ENCODE measurements at places on chromosomes 4 and X. TPM values are rescaled to one million over a fixed set of nuclear protein-coding genes. Genes with fewer than 3 reads are reported as not detected.

MFSD8 gene
- 38.2 TPM for total RNA-seq

TMPRSS11B gene
- total RNA-seq: not detected

SLIT2 gene
- not detected for total RNA-seq

QRFPR gene
- not detected for total RNA-seq

CD38 gene
- total RNA-seq: 6.0 TPM

RHOXF2 gene
- total RNA-seq: not detected

DNA sequence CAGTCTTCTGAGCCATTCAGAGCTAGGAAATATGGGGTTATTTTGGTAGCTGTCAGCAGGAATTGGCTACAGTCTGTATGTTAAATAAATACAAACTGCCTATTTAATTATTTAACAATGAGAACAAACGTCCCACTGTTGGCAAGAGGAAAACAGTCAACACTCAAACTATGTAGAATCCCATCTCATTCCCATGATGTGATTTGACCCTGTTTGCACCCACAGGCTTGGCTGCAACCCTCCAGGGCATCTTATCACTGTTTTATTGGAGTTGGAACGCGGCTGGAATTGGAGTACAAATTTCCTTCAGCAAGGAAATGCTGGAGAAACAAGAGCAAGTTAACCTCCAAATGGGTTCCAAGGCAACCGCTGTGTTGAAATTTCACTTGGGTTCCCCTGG, 124.0 kb downstream of the KIT start:
- no peaks in the 10 kb centered on the region for H3K36me3 ChIP-seq
- DNase-seq: no peak
- H3K27me3 ChIP-seq: no peaks in the 10 kb centered on the region
- no peak overlapping the region for H3K27ac ChIP-seq
- no peak overlapping the region for H3K4me3 ChIP-seq

DNA sequence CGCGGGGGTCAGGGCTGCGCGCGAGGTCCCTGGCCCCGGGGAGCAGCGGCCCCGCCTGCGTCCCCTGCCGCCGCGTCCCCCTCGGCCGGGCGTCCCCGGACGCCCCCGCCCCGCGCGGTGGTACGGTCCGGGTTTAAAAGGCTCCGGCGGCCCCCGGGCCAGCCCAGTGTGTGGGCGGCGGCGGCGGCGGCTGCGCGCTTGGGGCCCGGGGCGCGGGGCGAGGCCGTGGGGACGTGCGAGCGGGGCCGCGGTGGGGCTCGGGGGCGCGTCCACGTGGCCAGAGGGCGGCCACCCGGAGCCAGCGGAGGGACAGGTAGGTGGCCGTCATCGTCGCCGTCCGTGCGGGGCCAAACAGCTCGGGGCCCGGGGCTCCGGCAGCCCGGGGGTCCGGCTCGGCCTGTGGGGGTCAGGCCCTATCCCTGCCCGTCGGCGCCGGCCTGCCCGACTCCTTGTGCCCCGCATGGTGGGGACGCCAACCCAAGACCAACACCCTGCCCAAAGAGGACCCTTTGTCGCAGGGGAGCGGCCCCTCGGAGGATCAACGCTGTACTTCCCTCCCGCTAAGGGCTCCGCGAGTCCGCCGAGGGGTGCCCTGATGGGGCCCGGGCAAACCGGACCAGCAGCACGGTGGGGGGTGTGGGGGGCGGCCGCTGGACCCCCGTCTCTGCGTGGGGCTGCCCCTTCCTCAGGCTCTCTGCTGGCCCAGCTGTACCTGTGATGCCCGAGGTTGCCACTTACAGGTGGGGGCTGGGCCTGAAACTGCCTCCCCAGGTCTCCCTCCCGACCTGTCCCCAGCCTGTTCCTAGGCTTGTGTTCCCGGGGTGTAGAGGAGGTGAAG, at the start of gene PLXNA3:
PLXNA3 (plus strand) TSS at position 166 of the 838 bp plus-strand sequence. CDS start 1,903 bp downstream, outside the sequence.
- peak; percentile 65 for DNase-seq
- peak within 1 kb of the TSS; percentile 60 for H3K4me3 ChIP-seq
- H3K36me3 ChIP-seq: peaks cover 11% of the 10 kb centered on the region
- no peak within 1 kb of the TSS for H3K27ac ChIP-seq
- H3K27me3 ChIP-seq: no peaks in the 10 kb centered on the region

GRCh38 chrX:4572691-4573090, 859.2 kb upstream of the PRKX start:
- no peaks in the 10 kb centered on the region for H3K27me3 ChIP-seq
- H3K36me3 ChIP-seq: no peaks in the 10 kb centered on the region
- no peak overlapping the region for H3K27ac ChIP-seq
- no peaks in the 10 kb centered on the region for H3K4me1 ChIP-seq
- DNase-seq: no peak
- H3K4me3 ChIP-seq: no peak overlapping the region

GRCh38 chrX:132046533-132046932, 23.4 kb downstream of the STK26 start:
- H3K4me3 ChIP-seq: no peak overlapping the region
- H3K4me1 ChIP-seq: no peaks in the 10 kb centered on the region
- no peaks in the 10 kb centered on the region for H3K27me3 ChIP-seq
- no peak for DNase-seq
- H3K36me3 ChIP-seq: no peaks in the 10 kb centered on the region
- H3K27ac ChIP-seq: no peak overlapping the region

DNA sequence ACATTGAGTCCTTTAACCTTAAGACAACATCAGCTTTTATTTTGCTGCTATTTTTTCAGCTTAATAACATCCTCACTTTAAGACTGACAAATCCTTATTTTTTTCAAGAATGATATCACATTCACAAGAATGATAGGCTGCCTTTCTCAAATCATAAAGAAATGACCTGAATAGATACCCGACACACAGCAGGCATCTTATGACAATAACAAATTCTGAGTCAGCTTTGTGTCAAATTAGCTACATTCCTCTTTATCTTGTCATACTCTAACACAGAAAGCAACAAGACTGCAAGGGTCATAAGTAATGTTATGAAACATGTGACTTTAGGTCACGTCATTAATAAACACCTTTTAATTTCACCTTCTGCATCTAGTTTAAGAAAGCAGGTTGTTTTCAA, 2387.6 kb downstream of the PCDH7 start:
- no peak for DNase-seq
- no peak overlapping the region for H3K4me3 ChIP-seq
- no peaks in the 10 kb centered on the region for H3K36me3 ChIP-seq
- H3K27me3 ChIP-seq: no peaks in the 10 kb centered on the region

- peaks cover 36% of the 10 kb centered on the region for H3K4me1 ChIP-seq
- H3K27me3 ChIP-seq: peaks cover 59% of the 10 kb centered on the region
- DNase-seq: no peak
- H3K27ac ChIP-seq: no peak overlapping the region
- H3K4me3 ChIP-seq: peak overlapping the region; percentile 82
Observed at GRCh38 chr4:112514647-112515197, 1.3 kb downstream of the NEUROG2 start.

GRCh38 chrX:43969504-43970501, 3.4 kb downstream of the NDP start:
- no peak overlapping the region for H3K4me3 ChIP-seq
- peaks cover 11% of the 10 kb centered on the region for H3K4me1 ChIP-seq
- no peak for DNase-seq
- peaks cover 7% of the 10 kb centered on the region for H3K27me3 ChIP-seq
- no peak overlapping the region for H3K27ac ChIP-seq

GRCh38 chr4:127188847-127189246, 443.9 kb upstream of the INTU start:
- H3K4me3 ChIP-seq: no peak overlapping the region
- no peaks in the 10 kb centered on the region for H3K36me3 ChIP-seq
- no peaks in the 10 kb centered on the region for H3K4me1 ChIP-seq
- DNase-seq: no peak
- H3K27ac ChIP-seq: no peak overlapping the region

GRCh38 chr4:52748432-52748831, 2.8 kb downstream of the ERVMER34-1 start:
- no peaks in the 10 kb centered on the region for H3K36me3 ChIP-seq
- H3K27ac ChIP-seq: no peak overlapping the region
- H3K4me1 ChIP-seq: peaks cover 12% of the 10 kb centered on the region
- H3K4me3 ChIP-seq: no peak overlapping the region

DNA sequence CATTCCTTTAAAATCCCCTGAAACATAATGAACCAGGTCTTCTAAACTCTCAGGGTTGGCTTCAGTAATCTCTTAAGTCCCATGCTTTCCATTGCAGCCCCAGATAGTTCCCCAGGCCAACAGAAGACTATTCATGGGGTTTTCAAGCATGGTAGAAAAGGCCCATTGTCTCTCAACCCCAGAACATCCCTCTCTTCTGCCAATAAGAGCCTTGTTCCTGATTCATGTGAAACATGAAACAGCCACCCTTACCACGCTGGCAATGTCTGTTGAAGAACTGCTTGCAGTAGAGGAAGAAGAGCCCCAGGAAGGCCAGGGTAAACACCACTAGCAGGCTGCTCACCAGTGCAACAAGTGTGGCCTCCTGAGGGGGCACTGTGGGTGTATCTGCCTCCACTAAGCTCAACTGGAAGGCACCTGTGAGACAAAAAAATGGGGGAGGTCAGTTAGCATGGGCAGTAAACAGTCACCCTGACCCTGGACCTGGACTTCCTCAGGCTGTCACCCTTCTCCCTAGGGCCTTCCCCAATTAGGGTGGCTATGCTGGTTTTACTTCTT, 36.4 kb downstream of the EDA2R start:
- no peak overlapping the region for H3K27ac ChIP-seq
- no peaks in the 10 kb centered on the region for H3K4me1 ChIP-seq
- no peak overlapping the region for H3K4me3 ChIP-seq
- no peaks in the 10 kb centered on the region for H3K36me3 ChIP-seq

DNA sequence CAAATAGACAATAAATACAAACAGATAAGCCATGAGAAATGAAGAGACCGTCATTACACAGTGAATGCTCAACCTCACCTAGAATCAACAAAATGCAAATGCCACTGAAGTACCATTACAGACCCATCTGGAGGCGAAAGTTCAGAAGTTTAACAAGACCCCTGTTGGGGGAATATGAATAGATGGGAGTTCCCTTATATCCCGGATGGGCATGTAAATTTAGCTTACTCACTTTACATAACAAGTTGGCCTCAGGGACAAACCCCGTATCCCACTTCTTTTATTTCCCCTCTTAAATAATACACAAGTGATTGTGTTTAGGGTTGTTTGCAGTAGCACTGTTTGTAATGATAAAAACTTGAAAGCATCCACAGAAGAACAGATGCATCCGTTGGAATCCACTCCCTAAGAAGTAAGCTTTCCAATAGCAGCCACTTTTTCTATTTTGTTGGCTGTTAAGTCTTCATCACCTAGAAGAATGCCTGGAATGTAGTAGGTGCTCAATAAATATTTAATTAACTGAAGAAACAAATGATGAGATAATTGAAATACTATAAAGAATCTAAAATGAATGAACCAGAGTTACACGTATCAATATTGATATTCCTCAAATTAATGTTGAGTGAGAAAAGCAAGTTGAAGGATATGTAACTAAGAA, 1076.3 kb upstream of the TENM3 start:
- H3K36me3 ChIP-seq: no peaks in the 10 kb centered on the region
- no peak for DNase-seq
- no peaks in the 10 kb centered on the region for H3K27me3 ChIP-seq
- H3K4me1 ChIP-seq: no peaks in the 10 kb centered on the region
- no peak overlapping the region for H3K4me3 ChIP-seq
